Neural progenitor cell (in vitro differentiated cells): ENCODE measurements at places on chromosomes 7 and 10.

- peaks cover 95% of the 10 kb centered on the region for H3K4me1 ChIP-seq
- peak overlapping the region; percentile 32 for H3K4me3 ChIP-seq
- peaks cover 2% of the 10 kb centered on the region for H3K36me3 ChIP-seq
- no peaks in the 10 kb centered on the region for H3K27me3 ChIP-seq
- DNase-seq: peak; percentile 83
Measured at GRCh38 chr7:42152329-42153205, 84.4 kb downstream of the GLI3 start.

GRCh38 chr10:21164687-21165086, 267.6 kb upstream of the NEBL start:
- no peak for DNase-seq
- no peaks in the 10 kb centered on the region for H3K27me3 ChIP-seq
- peaks cover 14% of the 10 kb centered on the region for H3K36me3 ChIP-seq
- H3K4me3 ChIP-seq: no peak overlapping the region
- H3K4me1 ChIP-seq: peaks cover 25% of the 10 kb centered on the region

DNA sequence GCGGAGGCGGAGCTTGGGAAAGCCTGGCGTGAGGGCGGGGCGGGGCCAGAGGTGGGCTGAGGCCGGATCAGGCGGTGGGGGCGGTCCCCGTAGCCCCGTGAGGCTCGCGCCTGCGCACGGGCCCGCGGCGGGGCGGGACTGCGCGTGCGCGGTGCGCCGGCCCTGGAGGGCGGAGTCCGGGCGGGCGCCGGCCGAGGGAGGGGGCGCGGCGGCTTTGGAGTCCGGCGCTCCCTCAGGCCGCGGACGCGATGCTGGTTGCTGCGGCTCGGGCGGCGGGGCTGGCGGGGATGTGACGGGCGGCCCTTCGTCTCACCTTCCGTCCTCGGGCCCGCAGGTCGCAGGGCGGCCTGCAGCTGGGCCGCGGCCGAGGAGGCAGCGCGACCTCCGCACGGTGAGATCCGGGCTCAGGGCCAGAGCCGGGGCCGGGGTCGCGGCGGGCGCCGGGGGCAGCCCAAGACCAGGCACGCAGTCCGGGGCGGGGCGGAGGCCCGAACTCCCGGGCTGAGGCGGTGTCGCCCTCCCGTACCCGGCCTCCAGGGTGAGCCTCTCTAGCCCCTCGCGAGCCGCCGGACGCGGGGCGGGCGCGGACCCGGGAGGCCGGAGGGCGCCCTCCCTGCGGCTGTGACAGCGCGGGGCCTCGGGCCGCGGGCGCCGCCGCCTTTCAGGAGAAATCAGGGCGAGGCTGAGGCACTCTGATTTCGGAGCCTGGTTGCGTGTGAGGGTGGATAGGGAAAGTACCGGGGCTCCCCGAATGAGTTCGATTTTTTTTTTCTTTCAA, at the start of gene CCSER2:
Gene CCSER2, plus strand, starts transcription at position 172 of the 778 bp plus-strand sequence. CDS start 42,464 bp downstream, outside the sequence.
- peak within 1 kb of the TSS; percentile 94 for H3K27ac ChIP-seq
- H3K4me1 ChIP-seq: peaks cover 22% of the 10 kb centered on the region
- H3K27me3 ChIP-seq: no peaks in the 10 kb centered on the region
- no peaks in the 10 kb centered on the region for H3K36me3 ChIP-seq
- peak within 1 kb of the TSS; percentile 76 for H3K4me3 ChIP-seq
- peak; percentile 98 for DNase-seq

DNA sequence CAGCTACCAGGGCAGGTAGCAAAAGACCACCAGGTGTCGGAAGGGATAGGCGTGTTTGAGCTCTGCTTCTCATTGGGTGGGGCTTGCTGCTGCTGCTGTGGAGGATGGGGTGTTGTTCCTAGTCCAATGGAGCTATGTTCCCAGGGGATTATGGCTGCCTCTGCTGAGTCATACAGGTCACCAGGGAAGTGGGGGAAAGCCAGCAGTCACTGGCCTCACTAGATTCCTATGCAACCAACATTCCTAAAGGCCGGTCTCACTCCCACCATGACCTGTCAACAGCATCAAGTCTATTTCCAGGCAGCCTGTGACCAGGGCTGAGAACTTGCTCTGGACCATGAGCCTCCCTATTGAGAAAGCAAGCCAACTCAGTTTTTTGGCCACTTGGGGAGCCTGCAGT, 1160.8 kb downstream of the REEP3 start:
- no peaks in the 10 kb centered on the region for H3K36me3 ChIP-seq
- H3K27ac ChIP-seq: no peak overlapping the region
- H3K4me1 ChIP-seq: no peaks in the 10 kb centered on the region
- H3K4me3 ChIP-seq: no peak overlapping the region
- no peaks in the 10 kb centered on the region for H3K27me3 ChIP-seq
